Activated effector memory CD4-positive, alpha-beta T cell treated with anti-CD3 and anti-CD28 coated beads, Interleukin-2, amount 50 U/mL, for 16 hours (primary cell): ENCODE measurements at places on chromosomes 6 and 20.

DNA sequence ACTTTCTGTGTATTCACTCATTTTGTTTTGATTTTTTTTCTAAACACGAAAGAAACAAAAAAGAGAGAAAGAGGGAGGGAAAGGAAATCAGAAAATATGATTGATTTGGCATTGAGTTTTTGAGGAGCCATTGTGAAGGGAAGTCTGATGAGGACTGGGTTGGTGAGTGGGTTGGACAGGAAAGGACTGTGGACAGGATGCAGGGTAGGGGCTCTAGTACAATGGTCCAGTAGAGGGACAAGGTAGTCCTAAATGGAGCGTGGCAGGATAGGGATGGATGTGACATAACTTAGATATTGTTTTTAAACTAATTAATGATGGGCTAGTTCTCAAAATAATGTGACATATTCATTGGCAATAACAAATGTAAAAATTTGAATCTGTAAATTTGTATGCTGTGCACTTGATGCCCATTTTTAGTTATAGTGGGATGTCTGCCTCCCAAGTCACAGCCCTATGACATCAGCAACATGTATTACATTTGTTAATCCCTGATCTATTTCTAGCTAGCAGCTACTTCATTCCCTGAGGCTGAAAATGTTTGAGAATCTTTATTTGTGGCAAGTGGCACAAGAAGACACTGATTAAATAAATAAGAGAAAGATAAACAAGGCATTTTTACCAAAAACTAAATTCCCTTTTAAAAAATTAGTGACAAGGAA lies 64.0 kb upstream of the ASF1A start:
- DNase-seq, result no peak

DNA sequence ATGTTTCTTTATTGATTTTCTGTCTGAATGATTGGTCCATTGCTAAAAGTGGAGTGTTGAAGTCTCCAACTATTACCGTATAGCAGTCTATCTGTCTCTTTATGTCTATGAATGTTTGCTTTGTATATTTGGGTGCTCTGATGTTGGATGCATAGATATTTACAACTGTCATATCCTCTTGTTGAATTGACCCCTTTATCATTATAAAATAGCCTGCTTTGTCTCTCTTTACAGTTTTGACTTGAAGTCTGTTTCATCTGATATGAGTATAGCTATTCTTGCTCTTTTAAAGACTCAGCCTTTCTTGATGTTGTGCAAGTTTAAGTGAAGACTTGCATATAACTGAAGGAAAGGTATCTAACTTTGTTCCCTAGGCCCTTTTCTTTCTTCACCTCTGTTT lies 173.8 kb upstream of the RAB32 start:
- no peak for DNase-seq

DNA sequence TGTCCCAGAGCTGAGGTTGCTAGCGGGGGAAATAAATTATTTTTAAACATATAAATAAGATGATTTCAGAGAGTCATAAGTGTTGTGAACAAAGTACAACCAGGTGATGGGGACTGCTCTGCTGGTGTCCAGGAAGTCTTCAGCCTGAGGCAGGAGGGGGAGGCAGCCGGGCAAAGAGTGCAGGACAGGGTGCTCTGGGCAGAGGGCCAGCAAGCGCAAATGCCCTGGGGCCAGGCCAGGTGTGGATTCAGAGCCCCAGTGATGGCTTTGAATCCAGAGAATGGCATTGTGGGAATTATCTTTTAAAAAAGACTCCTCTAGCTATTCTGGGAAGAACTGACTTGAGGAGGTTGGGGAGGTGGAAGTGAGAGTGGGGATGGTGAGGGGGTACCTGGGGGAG lies 1.6 kb downstream of the CLPSL1 start:
- DNase-seq, result no peak

DNA sequence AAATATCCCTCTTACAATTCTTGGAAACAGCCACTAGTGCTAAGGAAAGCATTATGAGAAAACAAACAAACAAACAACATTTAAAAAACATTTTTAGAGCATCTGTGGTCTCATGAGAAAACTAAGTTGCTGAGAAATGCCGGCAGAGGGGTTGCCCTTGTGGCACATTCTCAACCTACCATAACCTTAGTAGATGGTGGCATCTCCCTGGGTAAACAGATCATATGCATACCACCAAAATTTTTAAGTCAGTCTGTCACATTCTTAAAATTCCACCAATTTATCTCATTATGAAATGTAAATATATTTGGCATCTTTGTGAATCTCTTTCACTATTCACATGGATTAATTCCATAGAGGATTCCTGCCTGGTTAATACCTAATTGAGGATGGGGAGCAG lies 575.7 kb upstream of the MARCKS start:
- no peak for DNase-seq

- no peak for DNase-seq
Observed at GRCh38 chr6:30136570-30137286, 788 bp downstream of the TRIM40 start.

GRCh38 chr6:42226645-42227143 lies 9.0 kb upstream of the MRPS10 start:
- no peak for DNase-seq

GRCh38 chr20:8018958-8019245 lies 659 bp downstream of the TMX4 start:
- DNase-seq, result peak; percentile 88

DNA sequence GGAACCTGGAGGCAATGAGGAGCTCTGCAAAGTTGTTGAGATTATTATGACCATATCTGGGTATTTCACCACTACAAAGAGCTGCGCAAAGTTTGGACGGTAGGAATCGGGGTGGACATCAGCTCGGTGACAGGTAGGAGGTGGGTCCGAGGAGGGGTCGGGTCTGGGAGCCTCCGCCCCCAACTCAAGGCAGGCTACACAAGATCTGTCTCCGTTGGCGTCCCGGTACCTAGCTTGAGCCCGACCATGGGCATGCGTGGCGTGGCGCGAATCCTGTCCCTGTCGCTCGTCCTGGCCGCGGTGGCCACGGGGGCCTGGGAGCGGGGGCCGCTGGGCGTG lies 40.2 kb upstream of the ZNFX1 start:
- DNase-seq, result no peak

GRCh38 chr6:137496368-137496767 lies 2.2 kb upstream of the OLIG3 start:
- DNase-seq, result no peak

DNA sequence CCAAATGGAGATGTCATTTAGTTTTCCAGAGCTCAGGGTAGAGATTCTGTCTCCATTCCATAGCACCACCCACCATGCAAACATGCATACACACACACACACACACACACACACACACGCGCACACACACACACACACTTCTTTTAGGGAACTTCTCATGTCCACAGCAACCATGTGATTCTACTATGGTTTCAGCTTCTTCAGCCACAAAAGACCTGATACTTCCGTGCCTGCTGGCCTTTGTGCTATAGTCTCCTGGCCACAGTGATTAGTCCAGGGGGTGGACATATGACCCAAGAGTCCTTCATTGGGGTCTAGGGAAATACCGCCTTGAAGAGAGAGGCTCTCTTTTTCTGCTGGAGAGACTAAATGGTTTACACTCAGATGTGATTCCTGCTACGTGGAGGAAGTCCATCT lies 53.5 kb downstream of the CARMIL1 start:
- DNase-seq, result no peak

GRCh38 chr6:105943514-105943913 lies 142.6 kb upstream of the PRDM1 start:
- no peak for DNase-seq

GRCh38 chr6:162450358-162450757 lies 277.2 kb downstream of the PRKN start:
- DNase-seq, result no peak

DNA sequence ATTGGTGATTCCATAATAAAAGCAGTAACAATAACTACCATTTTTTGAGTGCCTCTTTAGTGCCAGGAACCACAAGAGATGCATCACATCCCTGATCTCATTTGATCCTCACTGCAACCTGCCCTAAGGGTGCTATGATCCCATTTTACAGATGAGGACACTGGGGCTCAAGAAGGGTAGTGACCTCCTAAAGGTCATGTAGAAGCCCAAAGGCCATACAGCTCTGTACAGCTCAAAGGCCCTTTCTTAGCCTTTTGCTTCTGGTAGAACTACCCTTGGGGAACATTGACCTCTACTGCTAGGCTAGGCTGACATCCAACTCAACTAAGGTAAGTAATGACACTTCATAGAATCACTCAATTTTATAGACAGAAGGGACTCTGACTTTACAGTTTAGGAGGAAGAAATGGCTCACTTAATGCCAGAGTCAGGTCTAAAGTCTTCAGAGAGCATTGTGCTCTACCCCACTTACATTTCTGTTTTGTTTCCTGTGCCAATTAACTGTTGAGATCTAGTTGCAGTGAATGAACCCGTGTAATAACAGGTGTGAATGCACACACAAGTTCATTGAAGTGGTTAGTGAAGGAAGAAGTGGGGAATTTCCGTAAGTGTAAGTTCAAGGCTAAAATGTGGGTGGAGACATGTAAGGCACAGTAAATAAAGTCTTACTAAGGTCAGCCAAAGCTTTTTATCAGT lies 10.7 kb downstream of the SLC9A8 start:
- DNase-seq, result peak; percentile 8

GRCh38 chr20:58650181-58650775 lies 805 bp upstream of the STX16 start:
- peak; percentile 79 for DNase-seq

GRCh38 chr6:162670345-162670744 lies 57.2 kb downstream of the PRKN start:
- DNase-seq, result no peak

DNA sequence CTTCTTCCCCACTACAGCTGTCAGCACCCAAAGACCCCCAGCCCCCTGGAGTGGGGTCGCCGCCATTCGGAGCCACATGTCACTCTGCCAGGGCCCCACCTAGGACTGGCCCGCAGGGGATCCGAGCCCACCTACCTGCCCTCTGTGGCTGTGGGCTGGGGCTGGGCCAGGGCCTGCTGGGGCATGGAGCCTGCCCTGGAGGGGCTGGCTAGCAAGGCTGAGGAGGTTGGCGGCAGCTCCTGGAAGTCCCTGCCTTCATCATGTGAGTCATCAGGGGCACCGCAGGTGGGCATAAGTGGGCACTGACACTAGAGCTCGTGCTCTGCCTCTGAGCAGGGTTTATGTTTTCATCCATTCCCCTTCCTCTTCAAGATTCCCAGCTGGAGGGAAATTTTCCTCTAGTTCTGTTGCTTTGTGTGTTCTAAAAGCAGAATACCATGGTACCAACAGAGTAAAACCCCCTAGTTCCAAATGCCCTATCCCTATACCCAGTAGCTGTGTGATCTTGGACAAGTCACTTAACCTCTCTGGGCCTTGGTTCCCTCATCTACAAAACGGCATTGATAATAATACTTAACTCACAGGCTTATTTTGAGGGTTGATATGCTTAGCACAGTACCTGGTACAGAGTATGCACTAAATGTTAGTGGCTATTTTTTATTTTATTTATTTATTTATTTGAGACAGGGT lies 8.7 kb upstream of the FANCE start:
- DNase-seq, result no peak
